Globus pallidus (tissue), 1 donor: ENCODE measurements at places on chromosomes 7 and 10.

DNA sequence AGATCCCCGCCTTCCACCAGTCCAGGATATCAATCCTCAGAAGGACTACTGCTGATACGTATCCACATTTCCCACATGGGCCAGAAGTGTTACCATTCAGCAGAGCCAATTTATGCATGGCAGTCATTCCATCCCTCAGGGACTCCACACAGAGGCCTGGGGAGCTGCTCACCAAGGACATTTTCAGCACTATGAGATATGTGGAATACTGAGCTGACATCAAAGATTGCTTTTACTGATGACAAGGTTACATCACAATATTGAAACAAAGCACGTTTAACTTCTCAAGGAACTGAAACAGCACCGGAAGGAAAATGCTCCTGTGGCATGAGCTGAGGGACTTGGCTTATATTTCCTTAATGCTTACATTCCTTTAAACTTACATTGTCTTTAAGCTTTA is 335.1 kb downstream of the BMPER start:
- no peak for DNase-seq

GRCh38 chr10:78196964-78197363 is 163.3 kb downstream of the RPS24 start:
- DNase-seq: no peak

- no peak for DNase-seq
Measured at GRCh38 chr10:98186681-98187080, 52.2 kb downstream of the R3HCC1L start.

- DNase-seq: peak; percentile 7
Measured at GRCh38 chr7:16891338-16891737, 9.6 kb upstream of the AGR3 start.

DNA sequence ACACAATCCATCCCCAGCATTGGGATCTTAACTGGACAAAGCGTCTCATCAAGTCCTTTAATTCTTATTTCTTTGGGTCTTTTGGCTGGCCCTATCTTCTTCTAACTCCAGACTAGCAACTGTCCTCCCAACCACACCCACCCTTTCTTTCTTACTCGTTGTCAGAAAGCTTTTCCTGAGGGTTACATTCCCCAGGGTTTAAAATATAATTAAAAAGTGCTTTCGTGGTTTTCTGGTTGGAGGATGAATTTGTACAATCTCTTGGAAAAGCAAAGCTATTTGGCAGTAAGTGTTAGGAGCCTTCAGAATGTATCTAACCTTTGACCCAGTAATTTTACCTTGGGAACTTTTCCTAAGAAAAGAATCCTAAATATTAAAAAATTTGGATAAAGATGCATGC is 10.4 kb upstream of the ITGB8 start:
- DNase-seq: no peak

GRCh38 chr10:98076086-98076485 is 45.7 kb upstream of the CRTAC1 start:
- no peak for DNase-seq

GRCh38 chr7:155136619-155137243 is 66.6 kb downstream of the HTR5A start:
- DNase-seq: no peak

DNA sequence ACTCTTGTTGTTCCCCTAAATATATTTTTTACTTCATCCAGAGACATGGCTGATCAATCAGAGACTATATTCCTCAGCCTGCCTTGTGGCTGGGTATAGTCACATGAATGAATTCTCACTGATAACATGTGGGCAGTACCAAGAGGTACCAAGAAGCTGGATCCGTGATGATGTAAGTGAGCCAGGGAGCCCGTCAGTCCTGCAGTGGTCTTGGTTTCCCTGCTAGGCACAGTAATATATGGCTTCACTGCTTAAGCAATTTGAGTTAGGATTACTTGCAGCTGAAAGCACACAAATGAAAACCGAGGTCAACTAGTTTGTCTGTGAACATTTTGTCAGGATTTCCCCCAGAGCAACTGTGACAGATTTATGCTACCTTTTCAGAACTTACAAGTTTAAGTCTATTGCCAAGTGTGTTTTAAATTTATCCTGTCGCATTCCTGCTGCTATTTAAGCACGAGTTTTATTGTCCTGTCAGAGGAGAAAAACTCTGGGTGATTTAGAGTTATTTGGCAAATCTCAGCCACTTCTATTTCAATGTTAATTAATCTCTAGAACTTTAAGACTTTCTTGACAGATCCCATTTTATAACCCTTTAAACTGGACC is 381.8 kb downstream of the PHF14 start:
- DNase-seq: no peak

DNA sequence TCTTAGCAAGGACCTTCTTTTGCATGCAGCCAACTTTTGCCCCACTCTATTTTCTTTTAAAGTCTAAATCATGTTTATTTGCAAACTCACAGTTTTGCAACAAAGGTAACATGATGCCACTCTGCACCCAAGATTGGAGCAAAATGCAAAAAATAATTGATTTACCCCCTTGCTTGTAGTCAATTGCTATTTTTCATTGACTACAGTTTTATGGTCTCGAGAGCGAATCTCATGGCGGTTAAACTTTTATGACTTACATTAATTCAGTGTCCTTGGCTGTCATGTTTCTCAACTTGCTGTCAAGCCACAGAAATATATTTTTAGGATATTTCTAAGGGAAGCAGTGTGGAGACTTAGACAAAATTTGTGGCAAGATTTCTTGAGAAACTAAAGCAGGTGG is 110.0 kb upstream of the JCAD start:
- DNase-seq: no peak

DNA sequence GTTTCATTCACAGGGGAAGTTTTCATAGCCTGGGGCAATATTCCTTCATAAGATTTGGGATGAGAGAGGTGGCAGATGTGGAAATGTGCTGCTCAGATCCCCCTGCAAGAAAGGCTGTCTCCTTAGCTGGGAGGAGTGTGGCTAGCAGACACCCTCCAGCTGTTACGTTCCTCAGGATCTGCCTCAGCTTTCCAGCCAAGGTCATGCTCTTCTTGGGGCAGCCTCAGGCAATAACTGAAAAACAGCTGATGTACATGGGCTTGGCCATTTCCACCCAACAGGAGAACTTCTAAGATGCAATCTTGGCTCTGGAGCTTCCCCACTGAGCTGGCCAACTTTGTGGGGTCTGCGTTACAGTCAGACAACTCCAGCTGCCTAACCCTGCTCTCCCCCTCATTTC is 51.3 kb upstream of the SEPTIN7 start:
- DNase-seq: no peak

DNA sequence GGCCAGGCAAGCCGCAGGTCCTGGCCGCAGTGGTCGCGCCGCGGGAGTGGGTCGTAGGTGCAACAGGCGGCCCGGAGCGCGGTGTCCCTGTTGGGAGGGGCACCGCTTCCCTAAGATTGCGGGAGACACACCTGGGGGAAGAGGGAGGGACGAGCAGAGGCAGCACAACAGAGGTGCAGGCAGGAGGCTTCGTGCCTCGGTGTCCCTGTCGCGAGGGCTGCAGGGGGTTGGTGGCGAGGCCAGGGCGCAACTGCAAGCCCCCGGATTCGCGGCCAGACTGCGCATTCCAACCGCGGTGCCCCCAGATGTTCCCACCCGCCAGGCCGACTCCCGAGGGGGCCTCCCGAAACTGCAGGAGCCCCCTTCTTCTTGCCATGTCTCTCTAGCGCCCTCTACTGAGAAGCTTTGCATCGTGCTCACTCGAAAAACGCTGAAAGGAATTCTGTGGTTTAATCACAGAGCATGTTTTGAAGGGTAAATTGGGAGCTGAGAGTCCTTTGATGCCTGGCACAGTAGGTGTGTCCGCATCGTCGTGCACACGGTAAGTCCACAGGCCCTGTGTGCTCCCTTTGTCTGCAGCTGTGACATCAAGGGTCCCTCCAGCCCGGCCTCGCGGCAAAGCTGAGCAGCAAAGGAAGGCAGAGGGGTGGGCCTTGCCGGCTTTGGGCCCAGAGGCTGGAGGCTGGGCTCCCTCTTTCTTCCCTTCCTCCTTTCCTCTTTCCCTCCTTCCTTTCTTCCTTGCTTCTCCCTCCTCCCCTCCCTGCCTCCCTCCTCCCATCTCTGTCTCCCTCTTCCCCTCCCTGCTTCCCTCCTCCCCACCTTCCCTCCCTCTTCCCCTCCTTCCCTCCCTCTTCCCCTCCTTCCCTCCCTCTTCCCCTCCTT is 6.2 kb upstream of the MBL2 start:
- DNase-seq: no peak

GRCh38 chr10:119652361-119652730 is 1.2 kb downstream of the BAG3 start:
- DNase-seq: no peak

- no peak for DNase-seq
Measured at GRCh38 chr7:2821161-2821841, 22.8 kb downstream of the GNA12 start.

- peak; percentile 37 for DNase-seq
Measured at GRCh38 chr7:28078036-28078901, 102.3 kb downstream of the JAZF1 start.

- DNase-seq: no peak
Measured at GRCh38 chr7:148633761-148634160, 43.2 kb downstream of the C7orf33 start.

GRCh38 chr7:116525298-116525912 is 569 bp downstream of the CAV1 start:
- DNase-seq: no peak
